ENCODE measurements at places on chromosomes 13 and 19.

DNA sequence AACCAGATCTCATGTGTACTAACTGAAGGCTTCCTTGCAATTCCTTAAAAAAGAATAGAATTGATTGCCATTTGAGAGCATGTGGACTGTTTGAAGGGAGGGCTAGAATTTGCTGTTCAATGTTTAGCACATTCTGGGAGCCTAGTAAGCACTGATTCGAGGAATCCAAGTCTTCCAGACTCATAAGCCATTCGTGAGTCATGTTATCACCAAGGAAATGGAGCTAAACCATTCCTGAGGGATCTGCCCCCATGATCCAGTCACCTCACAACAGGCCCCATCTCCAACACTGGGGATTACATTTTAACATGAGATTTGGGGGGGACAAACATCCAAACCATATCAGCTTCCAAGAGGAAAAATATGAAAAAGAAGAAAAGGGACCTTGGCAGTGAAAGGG lies 276.4 kb downstream of the KCNRG start:
- DNase-seq, result peak; percentile 30

DNA sequence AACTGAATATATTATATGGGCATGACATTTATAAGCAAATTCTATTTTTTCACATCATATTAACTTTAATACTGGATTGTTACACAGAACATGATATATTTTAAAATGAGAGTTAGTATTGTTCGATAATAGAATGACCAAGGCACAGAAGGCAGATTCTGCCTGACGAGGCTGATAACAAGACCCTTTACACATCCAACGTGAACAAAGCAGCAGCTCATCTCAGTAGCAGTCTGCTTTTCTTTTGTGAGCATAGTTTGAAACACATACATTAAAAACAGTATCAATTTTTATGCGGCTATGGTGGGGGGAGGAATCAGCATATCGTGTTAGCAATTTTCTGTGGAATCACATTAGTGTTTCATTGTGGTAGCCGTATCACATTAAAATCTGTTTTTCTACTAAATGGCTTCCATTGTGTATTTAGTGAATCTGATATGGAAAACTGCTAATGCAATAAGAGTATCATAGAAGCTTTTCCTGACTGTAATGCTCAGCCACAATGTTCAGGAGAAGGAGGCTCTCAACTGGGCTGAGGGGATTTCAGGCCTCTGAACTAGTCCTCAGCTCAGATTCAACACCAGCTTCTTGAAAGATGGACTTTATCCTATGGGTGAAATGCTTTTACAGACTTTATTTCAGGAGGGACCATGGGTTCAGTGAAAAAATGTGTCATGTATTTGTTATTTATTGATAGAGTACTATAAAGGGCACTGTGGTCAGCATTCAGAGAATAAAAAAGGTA lies 4.0 kb downstream of the SMAD9 start:
- DNase-seq, result no peak

DNA sequence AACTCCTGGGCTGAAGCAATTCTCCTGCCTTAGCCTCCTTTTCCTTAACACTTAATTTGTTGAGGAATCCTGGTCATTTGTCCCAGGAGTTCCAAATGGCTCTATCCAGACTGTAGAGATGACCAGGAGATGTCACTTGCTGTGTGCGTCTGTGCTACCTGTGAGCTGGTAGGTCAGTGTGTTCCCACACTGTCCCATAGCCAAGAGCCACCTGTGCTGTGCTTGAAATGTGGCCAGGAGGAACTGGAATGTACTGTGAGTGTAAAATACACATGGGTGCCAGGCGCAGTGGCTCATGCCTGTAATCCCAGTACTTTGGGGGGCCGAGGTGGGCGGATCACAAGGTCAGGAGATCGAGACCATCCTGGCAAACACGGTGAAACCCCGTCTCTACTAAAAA lies 29.4 kb upstream of the KDM4B start:
- no peak for DNase-seq

GRCh38 chr13:24247016-24247415 lies 62.4 kb upstream of the C1QTNF9 start:
- DNase-seq, result no peak

GRCh38 chr13:98214008-98214643 lies 37.1 kb upstream of the RNF113B start:
- no peak for DNase-seq

GRCh38 chr13:47433461-47434005 lies 536.7 kb upstream of the HTR2A start:
- peak; percentile 26 for DNase-seq

DNA sequence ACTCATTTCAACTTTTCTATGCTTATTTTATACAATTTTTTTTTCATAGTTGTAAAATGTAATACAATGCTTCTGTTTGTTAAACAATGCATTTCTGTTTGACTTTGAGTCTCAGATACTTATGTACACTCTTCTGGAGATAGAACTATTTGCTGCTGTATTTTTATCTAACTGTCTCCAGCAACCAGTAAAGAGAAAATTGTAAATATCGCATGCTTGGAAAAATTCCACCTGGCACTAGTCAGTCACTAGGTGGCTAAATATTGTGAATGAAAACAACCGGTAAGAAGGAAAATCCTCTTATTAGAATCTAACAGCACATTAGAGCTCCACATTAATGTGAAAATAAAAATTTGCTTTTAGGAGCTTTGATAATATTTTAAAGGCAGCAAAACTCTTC lies 876.5 kb downstream of the PCDH9 start:
- DNase-seq, result no peak

DNA sequence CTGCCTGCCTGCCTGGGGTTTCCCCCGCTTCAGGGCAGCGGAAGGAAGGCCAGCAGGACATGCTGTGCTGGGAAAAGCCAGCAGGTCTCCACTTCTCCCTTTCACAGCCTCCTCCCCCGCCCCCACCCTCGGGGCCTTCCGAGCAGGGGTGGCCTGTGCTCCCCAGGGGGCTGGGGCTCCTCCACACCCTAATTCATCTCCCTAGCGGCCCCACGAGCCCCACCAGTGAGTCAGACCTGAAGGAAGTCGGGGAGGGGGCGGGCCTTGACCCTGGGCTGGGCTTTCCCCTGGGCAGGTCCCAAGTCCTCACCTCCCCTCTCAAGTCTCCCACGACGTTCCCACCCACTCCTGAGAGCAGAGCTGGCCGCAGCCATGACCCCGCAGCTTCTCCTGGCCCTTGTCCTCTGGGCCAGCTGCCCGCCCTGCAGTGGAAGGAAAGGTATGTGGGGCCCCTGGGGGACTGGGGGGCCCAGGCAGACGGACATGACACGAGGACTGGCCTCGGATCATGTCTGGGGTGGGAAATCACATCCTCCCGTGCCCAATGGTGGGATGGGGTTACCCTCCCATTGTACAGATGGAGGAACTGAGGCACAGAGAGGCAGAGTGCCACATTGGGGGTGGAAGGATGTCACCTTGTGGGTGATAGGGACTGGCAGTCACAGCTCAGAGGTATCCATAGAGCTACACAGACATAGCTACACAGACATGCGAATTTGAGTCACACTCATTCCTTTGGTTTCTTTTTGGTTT lies at the start of gene EBI3:
Gene EBI3 (plus strand): TSS at position 345 of the 753 bp plus-strand sequence. CDS start 28 bp downstream, at position 373.
- peak; percentile 41 for DNase-seq

DNA sequence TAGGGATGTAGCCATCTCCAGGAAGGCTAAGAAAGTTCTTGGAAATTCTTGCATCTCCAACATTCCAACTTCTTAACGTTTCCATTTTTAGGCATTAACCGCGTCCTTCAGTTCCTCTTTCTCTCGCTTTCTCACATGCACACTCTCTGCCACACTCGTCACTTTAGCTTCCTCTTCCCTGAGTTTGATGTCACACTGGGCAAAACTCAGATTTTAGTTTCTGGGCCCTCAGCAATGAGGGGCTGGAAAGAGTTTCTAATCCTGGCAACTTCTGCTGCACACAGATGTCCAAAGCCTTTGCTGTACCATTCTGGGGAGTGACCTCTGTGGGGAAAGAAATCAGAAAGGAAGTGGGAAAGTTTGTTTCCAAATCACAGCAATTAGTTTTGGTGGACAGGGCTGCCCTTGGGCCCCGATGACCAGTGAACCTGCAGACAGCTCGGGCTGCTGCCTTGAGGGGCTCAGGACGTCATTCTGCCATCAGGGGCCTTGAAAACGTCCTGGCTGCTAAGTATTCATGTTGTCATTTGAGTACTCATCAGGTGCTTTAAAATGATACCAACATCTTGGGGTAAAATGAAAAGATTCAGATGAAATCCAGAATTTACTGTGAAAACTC lies 89.3 kb downstream of the KL start:
- no peak for DNase-seq

DNA sequence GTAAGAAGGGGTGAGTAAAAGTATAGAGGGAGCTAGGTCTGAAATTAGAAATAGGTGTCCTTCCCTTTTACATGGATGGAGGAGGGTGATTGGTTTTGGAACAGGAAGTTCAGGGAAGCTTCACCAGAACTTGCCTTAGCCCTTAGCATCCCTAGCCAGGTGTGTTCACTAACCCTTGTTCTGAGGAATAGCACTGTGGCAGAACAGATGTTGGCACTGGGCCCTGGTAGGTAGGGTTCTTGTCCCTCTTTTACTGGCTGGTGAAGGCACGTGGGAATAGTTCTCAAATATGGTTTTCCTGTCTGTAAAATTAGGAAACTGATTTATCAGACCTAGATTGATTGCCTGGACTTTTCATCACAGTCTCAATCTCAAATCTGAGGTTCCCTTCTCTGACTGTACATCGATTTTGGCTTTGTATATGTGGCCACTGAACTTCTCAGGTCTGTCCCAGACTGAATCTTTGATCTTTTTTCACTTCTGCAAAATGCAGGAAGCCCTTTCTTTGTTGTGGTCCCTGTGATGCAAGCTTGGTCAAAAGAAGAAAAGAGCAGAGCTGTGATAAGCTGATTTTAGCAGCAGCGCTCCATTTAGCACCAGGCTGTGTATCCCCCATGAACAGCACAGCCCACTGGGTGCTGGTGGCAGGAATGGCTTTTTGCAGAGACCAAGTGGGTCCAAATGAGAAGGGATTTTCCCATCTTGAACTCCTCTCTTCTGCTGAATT lies 86.2 kb upstream of the HTR2A start:
- no peak for DNase-seq

GRCh38 chr13:76683168-76683567 lies 203.0 kb downstream of the KCTD12 start:
- no peak for DNase-seq

GRCh38 chr13:113415825-113416224 lies 37.5 kb downstream of the ADPRHL1 start:
- DNase-seq, result no peak

GRCh38 chr13:66745307-66745706 lies 484.8 kb downstream of the PCDH9 start:
- no peak for DNase-seq

DNA sequence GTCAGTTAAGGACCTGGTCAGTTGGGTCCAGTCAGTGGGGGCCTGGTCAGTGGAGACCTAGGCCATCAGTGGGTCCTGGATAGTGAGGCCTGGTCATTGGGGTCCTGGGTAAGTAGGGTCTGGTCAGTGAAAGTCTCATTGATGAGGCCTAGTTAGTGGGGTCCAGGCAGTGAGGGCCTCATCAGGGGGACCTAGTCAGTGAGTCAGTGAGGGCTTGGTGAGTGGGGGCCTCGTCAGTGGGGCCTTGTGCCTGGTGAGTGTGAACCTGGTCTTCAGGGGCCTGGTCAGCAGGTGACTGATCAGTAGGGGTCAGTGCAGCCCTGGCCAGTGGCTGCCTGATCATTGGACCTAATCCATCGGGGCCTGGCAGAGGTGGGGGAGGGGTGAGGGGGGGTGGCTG lies 42.6 kb upstream of the TPM4 start:
- no peak for DNase-seq

DNA sequence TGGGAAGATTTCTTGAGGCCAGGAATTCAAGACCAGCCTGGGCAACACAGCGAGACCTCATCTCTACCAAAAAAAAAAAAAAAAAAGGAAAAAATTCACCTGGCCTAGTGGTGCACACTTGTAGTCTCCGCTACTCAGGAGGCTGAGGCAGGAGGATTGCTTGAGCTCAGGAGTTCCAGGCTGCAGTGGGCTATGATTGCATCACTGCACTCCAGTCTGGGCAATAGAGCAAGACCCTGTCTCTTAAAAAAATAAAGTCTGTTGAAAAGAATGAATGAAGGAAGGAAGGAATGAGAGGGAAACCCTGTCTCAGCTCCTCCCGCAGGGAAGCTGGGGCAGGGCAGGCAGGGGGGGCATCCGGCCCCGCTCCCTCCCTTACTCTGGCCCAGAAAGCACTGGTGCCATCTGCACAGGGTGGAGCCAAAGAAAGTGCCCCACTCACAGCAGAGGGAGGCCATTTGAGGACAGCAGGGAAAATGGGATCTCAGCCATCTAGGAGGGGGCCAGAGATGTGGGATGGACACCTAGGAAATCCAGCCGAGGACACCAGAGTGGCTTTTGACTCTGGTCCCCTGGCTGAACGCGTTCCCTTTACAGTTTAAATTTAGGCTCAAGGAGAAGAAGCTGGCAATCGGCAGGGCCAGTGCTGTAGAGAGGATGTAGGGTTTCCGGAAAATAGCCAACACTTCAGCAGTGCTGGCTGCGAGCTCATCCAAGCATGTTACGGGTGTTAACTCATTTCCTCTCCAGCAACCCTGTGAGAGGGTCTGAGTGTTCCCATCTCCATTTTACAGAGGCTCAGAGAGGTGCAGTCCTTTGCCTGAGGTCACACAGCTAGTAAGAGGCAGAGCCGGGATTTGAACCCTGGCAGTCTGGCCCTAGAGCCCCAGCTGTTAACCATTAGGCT lies 3.6 kb upstream of the HPN start:
- no peak for DNase-seq

- no peak for DNase-seq
These were observed 75.6 kb downstream of the ATP8A2 start for GRCh38 chr13:25447396-25447795.

GRCh38 chr19:35352448-35353304 lies 5.0 kb downstream of the FFAR1 start:
- peak; percentile 87 for DNase-seq

GRCh38 chr13:40251343-40252032 lies 415.0 kb downstream of the FOXO1 start:
- peak; percentile 11 for DNase-seq

DNA sequence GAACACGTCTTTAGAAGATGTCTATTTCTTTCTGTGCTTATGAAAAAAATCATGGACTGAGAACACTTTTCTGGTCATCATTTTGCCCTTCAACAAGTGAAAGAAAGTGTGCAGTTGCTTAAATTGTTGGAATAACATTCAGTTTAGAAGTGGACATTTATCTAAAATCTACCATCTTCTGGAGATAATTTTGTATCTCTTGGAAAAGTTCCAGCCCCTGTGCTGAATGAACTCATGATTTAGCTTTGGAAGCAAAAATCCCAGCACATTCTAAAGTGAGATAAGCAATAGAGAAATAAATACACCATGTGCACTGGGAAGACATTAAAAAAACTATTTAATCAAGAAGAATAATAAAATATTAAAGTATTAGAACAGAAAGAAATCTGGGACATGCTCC lies 1420.8 kb upstream of the SLC10A2 start:
- DNase-seq, result no peak

DNA sequence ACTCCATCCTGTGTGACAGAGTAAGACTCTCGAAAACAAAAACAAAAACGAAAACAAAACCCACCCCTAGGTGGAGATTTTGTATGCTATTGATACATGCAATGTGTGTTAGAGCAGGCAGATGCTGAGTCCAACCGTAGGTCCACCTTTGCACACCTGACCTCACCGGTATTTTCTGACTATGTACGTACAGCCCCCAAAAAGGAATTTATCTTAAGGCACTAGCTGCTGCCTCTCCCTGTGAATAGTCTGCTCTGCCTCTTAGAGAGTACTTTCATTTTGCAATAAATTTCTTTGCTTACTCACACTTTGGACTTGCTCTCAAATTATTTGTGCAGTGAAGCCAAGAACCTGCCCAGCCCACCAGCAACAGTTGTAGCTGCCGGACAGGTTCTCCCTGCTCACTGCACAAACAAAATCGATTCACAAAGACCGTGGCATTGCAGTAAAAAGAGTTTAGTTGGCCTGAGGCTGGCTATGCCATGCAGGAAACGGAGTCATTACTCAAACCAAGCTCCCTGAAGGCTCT lies 8.2 kb upstream of the ZNF77 start:
- DNase-seq, result no peak

- DNase-seq, result peak; percentile 90
These were observed 16.8 kb downstream of the TEX29 start for GRCh38 chr13:111337206-111337605.
